ENCODE measurements at places on chromosomes 3 and 15.

GRCh38 chr3:51580418-51580817 is 41.9 kb downstream of the RAD54L2 start:
- no peak for DNase-seq

DNA sequence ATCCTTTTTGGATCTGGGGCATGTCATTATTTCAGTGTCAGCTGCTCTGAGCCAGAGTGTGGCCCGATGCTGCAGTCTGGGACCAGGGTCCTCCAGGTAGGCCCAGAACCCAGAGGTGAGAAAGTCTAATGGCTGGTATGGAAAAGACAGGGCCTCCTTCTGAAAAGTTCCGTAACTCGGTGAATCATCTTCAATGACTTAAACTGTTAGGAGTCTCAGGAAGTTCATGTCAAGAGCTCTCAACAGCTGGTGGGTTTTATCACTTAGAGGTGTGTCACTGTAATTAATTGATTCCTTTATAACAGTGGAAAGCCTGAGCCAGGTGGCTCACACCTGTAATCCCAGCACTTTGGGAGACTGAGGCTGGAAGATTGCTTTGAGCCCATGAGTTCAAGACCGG is 28.5 kb upstream of the PDE8A start:
- DNase-seq, result peak; percentile 55

DNA sequence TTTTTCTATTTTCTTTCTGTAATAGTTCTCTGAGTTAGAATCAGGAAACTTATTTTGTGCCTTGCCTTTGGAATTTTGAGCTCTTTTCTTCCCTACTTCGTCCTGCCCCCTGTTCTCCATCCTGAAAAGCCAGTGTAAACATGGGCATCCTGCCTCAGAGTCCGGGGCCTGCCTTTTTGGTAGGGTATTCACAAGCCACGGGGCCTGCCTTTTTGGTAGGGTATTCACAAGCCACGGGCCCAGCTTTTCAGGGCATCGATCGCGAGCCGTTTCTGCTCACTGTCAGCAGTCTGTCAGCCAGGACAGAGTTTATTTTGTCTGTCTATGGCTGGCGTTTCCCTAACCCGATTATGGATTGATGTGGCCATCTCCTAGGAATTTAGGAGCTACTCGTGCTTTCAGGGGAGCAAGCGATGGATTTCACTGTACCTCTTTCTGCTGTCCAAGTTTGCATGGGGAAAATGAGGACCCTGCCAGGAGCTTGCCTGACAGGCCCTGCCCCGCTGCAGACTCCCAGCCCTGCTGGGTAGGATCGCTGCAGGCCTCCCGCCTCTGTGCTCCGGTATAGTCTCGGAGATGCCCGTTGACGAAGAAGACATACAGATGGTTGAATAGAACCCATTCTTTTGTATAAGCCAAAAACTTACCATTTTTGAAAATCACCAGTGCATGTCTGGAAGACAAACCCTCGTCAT is 12.8 kb downstream of the SYNM start:
- no peak for DNase-seq

DNA sequence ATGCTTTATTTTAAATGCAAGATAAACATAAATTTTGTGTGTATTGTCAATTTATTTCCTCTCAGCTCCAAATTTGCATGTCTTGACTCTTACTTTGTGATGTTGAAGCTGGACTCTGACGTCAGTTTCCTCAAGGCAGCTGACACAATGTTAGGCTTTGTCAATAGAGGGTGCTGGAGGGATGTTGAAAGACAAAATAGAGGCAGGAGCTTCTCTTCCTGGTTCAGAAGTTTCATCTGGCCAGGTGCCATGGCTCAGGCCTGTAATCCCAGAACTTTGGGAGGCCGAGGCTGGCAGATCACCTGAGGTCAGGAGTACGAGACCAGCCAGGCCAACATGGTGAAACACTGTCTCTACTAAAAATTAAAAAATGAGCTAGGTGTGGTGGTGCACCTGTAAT is 408.6 kb downstream of the GBE1 start:
- no peak for DNase-seq

GRCh38 chr3:183265834-183266417 is 12.9 kb downstream of the B3GNT5 start:
- DNase-seq, result peak; percentile 83

DNA sequence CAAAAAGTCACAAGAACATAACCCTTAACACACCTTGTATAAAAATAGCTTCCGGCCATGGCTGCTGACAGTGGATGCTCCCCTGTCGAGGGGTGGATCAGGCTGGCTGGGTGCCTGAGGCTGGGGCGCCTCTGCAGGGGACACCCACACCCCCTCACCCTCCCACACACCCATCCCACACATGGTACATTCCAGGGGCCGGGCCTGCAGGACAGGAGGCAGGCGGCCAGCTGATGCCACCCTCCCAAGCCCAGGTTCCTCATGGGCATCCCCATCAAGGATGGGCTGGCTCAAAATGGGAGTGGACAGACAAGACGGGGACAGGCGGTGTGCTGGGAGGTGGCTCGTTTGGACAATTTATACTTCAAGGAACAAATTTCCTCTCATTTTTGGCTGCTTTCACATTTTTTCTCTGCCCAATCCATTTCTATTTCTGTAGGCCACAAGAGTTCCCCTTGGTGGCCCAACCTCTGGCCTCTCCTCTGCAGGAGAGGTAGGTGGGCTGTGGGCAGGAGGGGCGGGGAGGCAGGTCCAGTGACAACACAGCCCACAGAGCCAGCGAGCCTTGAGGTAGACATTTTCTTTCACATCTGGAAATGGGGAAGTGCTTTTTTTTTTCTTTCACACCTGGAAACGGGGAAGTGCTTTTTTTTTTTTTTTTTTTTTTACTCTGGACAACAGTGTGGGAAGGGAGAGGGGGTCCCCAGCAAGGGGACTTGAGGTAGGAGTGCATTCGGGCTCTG is 23.3 kb downstream of the RNU5B-1 start:
- DNase-seq, result no peak

- DNase-seq, result no peak
Observed at GRCh38 chr15:41169781-41170180, 53.7 kb upstream of the INO80 start.

DNA sequence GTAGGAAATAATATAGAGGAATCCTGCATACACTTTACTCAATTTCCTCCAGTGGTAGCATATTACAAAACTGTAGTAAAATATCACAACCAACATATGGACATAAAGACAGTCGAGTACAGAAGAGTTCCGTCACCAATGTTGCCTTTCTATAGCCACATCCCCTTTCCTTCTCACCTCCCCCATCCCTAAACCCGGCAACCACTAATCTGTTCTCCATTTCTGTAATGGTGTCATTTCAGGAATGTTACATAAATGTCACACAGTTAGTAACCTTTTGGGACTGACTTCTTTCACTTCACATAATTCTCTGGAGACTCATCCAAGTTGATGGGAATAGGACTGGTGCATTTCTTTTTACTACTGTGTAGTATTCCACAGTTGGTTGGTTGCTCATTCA is 41.4 kb upstream of the ATG7 start:
- no peak for DNase-seq

DNA sequence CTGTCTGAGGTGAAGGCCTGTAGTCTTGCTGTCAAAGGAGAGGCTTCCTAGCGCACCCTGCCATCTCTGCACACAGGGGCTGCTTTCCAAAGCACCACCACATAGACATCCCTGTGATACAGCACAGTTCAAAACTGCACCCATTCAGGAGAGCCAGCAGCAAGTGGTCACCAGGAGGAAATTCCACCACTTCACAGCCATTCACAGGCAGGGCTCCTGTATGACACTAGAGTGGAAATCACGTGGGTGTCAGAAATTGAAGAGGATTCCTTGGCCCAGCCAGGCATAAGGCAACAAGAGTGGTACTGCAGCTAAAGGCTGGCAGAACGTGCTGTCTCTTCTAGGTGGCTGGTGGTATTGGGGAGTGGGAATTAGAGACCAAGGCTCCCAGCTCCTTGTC is 102.8 kb downstream of the RFTN1 start:
- no peak for DNase-seq

GRCh38 chr3:58519668-58520402 is 17.2 kb downstream of the ACOX2 start:
- no peak for DNase-seq

GRCh38 chr15:33675246-33675645 is 293.1 kb upstream of the CHRM5 start:
- DNase-seq, result peak; percentile 8

GRCh38 chr15:59199626-59200465 is 6.8 kb upstream of the LDHAL6B start:
- peak; percentile 88 for DNase-seq

- no peak for DNase-seq
Observed at GRCh38 chr15:68612979-68613740, 34.4 kb downstream of the CORO2B start.

DNA sequence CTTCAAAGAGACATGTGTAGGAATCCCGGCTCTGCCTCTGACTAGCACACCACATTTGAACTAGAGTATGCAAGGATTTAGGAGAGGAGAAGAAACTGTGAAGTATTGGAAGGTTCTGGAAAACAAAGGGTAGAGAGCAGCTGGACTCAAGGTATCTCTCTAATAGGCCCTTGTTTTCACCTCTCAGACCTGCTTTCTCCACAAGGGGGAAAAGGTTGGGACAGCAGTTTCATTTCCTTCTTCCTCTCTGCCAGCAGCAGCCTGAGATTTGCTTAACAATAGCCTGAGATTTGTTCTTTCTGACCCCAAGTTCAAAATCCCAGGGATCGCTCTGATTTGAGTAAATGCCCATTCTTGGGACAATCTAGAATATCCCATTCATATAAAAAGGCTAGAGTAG is 430.6 kb upstream of the MCTP2 start:
- no peak for DNase-seq

DNA sequence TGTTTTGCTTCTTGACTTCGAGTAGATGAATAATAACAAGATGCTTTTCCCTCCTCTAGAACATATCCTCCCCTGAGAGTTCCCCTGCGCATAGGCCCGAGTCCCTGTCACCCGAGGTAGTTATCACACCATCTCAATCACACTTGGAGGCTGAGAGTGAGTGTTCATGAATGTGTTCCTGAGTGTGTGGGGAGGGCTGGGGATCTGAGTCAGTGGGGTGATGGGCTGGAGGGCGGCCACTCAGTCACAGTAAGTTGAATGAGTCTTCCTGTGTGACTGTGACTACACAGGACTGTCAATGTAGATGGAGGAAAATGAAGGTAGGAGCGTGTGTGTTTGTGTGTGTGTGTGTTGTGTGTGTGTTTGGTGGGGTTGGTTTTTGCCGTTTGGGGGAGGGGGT is 71.0 kb downstream of the SETD5 start:
- DNase-seq, result no peak

GRCh38 chr3:139764069-139764905 is 86.5 kb upstream of the NMNAT3 start:
- DNase-seq, result peak; percentile 14

DNA sequence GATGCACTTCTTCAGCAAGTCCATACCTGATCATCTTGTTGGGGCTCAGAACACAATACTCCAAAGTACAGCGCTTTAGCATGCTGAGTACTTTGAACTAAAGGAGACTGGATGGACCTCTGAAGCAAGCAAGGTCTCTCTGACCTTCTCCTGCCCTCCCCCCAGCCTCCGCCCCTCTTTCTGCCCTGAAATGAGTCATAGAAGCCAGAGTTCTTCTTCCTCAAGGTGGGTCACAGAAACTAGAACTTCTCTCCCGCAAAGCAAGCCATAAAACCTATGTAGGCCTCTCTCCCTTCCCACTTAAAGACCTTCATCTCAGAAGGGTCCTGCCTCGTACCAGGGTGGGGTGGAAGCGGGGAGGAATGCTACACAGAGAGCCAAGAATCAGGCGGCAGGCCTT is 230.5 kb upstream of the PROK2 start:
- DNase-seq, result no peak

- DNase-seq, result no peak
Observed at GRCh38 chr3:36149447-36149865, 230.8 kb upstream of the STAC start.

DNA sequence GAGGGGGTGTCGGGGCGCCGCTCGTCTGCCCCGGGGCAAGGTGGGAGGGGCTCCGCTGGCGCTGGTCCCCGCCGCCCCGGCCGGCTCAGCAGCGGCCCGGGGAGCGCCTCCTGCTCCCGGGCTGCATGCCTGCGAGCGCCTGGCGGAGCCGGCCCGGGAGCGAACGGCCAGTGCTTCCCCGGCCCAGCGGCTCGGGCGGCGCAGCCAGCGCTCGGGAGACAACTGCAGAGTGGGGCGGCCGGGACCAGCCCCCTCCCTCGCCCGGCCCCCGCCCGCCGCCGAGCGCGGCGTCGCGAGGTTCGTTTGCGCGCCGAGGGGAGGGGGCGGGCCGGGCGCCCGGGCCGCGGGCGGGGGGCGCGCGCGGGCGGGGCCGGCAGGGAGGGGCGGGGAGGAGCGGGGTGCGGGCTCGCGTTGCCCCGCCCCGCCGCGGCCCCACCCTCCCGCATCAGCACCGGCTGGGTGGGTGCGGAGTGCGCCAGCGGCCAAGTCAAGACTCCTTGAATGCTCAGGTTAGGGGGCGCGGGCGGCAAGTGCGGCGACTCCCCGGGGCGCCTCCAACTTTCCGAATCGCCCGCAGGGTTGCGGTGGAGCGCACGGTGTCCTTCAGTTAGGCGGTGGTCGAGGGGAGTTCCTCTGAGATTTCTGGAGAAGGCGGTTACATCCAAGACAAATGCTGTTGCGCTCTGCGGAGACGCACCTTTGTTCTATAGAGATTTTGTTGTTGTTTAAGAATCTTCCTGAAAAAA is at the start of gene RGMA:
TSS of gene RGMA (minus strand) at position 231 of the 746 bp plus-strand sequence. CDS start 279 bp downstream, outside the sequence.
- DNase-seq, result no peak

DNA sequence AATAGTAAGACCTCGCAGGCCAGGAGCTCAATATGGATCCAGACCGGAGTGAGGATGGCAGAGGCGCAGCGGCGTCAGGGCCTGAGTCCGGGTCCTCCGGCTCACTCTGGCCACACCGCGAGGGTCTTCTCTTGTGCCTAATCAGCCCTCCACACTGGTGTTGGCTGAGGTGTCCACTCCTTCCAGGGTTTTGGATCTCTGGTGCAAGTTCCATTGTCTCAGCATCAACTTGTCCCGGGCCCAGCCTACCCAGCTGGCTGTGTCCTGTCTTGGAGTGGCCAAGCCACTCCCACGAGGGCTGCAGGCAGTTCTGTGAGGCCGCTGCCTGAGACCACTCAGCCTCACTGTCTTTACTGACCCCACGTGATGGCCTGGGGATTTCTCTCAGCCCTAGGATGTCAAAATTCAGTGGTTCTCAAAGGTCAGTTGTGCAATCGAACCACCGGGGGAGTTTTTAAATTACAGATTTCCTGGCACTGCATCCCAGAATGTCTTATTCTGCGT is 12.6 kb upstream of the GOLGA6L7 start:
- DNase-seq, result no peak

GRCh38 chr15:37618353-37618752 is 316.1 kb upstream of the TMCO5A start:
- no peak for DNase-seq

DNA sequence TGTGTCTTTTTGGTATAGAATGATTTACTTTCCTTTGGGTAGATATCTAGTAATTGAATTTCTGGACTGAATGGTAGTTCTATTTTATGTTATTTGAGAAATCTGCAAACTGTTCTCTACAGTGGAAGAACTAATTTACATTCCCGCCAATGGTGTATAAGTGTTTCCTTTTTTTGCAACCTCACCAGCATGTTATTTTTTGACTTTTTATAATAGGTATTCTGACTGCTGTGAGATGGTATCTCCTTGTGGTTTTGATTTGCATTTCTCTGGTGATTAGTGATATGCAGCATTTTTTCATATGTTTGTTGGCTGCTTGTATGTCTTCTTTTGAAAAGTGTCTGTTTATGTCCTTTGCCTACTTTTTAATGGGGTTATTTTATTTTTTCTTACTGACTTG is 607.2 kb downstream of the OTOL1 start:
- DNase-seq, result no peak

All from HCEC 1CT (cell line).